ENCODE measurements at places on chromosomes 12 and 14. TPM values are rescaled to one million over a fixed set of nuclear protein-coding genes. Genes with fewer than 3 reads are reported as not detected.

DNA sequence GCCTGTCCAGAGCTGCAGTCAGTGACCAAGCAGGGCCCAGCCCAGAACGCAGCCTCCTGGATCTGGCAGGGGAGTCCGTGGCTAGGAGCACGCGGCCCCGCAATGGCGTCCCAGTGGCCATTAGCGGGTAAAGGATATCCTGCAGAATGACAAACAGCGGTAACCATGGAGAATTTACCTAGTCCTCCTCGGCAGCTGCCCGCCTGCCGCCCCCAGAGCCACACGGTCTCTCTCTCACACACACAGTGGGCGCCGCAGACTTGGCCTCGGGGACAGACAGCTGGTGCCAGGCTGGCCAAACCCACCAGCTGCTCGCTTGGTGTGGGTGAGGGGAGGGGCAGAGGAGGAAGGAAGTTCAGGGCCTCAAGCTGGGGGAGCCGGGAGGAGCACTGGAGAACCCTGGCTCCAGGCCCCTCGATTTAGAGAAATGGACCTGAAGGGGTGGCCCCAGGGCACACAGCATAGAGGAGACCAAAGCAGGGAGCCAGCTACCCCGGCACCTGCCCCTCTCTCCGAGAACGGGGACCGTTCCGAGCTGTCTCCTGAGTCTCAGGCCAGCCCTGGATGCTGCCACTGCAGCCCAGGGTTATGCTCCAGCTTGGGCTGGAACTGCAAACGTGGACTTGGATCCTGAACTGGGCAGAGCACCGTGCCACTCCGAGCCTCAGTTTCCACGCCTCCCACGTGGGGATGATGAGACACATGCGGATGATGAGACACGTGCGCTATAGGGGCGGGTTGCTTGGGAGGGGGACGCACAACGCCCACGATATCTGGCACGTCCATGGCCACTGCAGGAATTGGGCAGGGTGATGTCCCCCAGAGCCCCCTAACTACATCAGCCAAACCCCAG is 3.4 kb downstream of the CDK2AP1 start:
- H3K4me3 ChIP-seq: no peak overlapping the region
- DNase-seq: no peak
- no peaks in the 10 kb centered on the region for H3K27me3 ChIP-seq
- peak overlapping the region; percentile 92 for H3K27ac ChIP-seq

DNA sequence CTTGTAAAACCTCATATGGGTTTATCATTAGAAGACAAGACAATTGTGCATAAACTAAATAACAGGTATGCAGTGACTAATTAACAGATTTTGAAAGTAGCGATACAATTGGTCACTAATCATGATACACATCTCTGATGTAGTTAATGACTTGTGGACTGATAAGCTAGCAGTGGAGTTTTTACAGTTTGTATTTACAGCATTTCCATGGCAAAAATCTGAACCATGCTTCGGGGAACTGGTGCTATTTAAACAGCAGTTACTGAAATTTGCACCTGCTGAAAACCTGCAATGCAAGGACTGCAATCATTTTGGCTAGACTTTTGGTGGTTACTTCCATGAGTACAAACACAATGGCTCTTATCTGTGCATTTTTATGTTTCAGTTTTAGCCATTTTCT is 471.2 kb downstream of the RERGL start:
- no peaks in the 10 kb centered on the region for H3K4me1 ChIP-seq
- no peaks in the 10 kb centered on the region for H3K27me3 ChIP-seq
- no peak overlapping the region for H3K4me3 ChIP-seq
- DNase-seq: no peak
- no peak overlapping the region for H3K27ac ChIP-seq
- no peaks in the 10 kb centered on the region for H3K36me3 ChIP-seq

GRCh38 chr14:58699681-58700205 is 62.0 kb downstream of the DACT1 start:
- no peak for DNase-seq
- H3K36me3 ChIP-seq: no peaks in the 10 kb centered on the region
- no peaks in the 10 kb centered on the region for H3K4me1 ChIP-seq
- H3K27me3 ChIP-seq: no peaks in the 10 kb centered on the region
- no peak overlapping the region for H3K4me3 ChIP-seq

GRCh38 chr12:32804301-32804700 is 48.6 kb upstream of the YARS2 start:
- no peak for DNase-seq
- H3K27ac ChIP-seq: no peak overlapping the region
- H3K4me3 ChIP-seq: no peak overlapping the region
- H3K36me3 ChIP-seq: no peaks in the 10 kb centered on the region
- H3K4me1 ChIP-seq: no peaks in the 10 kb centered on the region

DNA sequence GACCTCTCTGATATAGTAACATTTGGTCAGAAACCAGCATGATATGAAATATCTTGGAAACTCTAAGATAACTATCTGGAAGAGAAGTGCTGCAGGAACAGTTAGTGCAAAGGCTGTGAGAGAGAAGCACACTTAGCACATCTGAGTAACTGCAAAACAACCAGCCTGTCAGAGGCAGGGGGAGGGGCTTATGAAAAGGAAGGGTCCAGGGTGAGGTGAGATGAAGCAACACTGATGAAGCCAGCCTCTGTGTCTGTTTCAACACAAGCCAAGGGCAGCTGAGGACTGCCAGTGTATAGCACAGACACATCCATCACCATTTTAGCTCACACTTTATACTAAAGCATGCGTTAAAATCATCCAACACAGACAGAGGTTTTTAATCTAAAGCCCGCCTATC is 37.4 kb upstream of the OVCH1 start:
- no peaks in the 10 kb centered on the region for H3K36me3 ChIP-seq
- no peak overlapping the region for H3K4me3 ChIP-seq
- H3K27ac ChIP-seq: no peak overlapping the region

- no peak overlapping the region for H3K4me3 ChIP-seq
- H3K36me3 ChIP-seq: no peaks in the 10 kb centered on the region
- H3K4me1 ChIP-seq: no peaks in the 10 kb centered on the region
- H3K27me3 ChIP-seq: no peaks in the 10 kb centered on the region
- H3K27ac ChIP-seq: no peak overlapping the region
- no peak for DNase-seq
These were observed 155.8 kb downstream of the NTF3 start for GRCh38 chr12:5587711-5588121.

GRCh38 chr12:91353266-91353665 is 170.6 kb upstream of the DCN start:
- no peak for DNase-seq
- H3K4me1 ChIP-seq: no peaks in the 10 kb centered on the region
- H3K36me3 ChIP-seq: no peaks in the 10 kb centered on the region

GRCh38 chr12:92558806-92559205 is 144.0 kb upstream of the PLEKHG7 start:
- no peaks in the 10 kb centered on the region for H3K36me3 ChIP-seq
- no peak overlapping the region for H3K4me3 ChIP-seq
- H3K27ac ChIP-seq: no peak overlapping the region
- no peak for DNase-seq

DNA sequence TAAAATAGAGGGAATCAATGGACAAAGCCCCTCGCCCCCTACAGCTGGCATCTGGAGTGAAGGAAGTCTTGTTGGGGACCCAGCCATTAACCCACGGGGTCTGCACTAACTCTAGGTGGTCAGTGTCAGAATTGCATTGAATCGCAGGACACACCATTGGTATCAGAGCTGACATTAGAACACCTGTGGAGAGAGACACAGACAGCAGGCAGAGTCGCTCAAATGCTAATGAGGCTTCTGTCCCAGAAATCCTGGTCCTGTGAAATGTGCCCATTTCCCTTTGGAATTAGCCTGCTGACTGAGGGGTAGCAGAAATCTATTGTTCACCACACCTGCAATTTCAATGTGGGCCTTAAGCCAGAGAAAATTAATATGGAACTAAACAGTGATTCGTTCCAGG is 33.0 kb downstream of the TMEM132D start:
- no peak for DNase-seq
- H3K4me3 ChIP-seq: no peak overlapping the region
- no peaks in the 10 kb centered on the region for H3K27me3 ChIP-seq
- no peak overlapping the region for H3K27ac ChIP-seq

GRCh38 chr12:116708826-116709756 is 28.8 kb downstream of the SPRING1 start:
- H3K27ac ChIP-seq: no peak overlapping the region
- H3K4me1 ChIP-seq: no peaks in the 10 kb centered on the region
- H3K4me3 ChIP-seq: no peak overlapping the region
- H3K36me3 ChIP-seq: no peaks in the 10 kb centered on the region
- no peaks in the 10 kb centered on the region for H3K27me3 ChIP-seq
- peak; percentile 41 for DNase-seq

- no peaks in the 10 kb centered on the region for H3K36me3 ChIP-seq
- H3K27me3 ChIP-seq: no peaks in the 10 kb centered on the region
- H3K27ac ChIP-seq: no peak overlapping the region
These were observed 69.9 kb upstream of the SLC38A4 start for GRCh38 chr12:46895726-46896125.

GRCh38 chr12:18284386-18284785 is 23.1 kb downstream of the PIK3C2G start:
- no peaks in the 10 kb centered on the region for H3K36me3 ChIP-seq
- H3K27ac ChIP-seq: peak overlapping the region; percentile 71
- H3K4me1 ChIP-seq: no peaks in the 10 kb centered on the region
- H3K4me3 ChIP-seq: no peak overlapping the region
- H3K27me3 ChIP-seq: no peaks in the 10 kb centered on the region
- DNase-seq: no peak

GRCh38 chr14:76997257-76997970 is 31.1 kb downstream of the IRF2BPL start:
- no peak for DNase-seq
- no peaks in the 10 kb centered on the region for H3K4me1 ChIP-seq
- H3K27ac ChIP-seq: no peak overlapping the region
- H3K27me3 ChIP-seq: no peaks in the 10 kb centered on the region
- no peak overlapping the region for H3K4me3 ChIP-seq

- no peaks in the 10 kb centered on the region for H3K4me1 ChIP-seq
- DNase-seq: no peak
- H3K4me3 ChIP-seq: no peak overlapping the region
- H3K36me3 ChIP-seq: no peaks in the 10 kb centered on the region
- H3K27me3 ChIP-seq: no peaks in the 10 kb centered on the region
These were observed 448.9 kb upstream of the FAR2 start for GRCh38 chr12:28700161-28700560.

- DNase-seq: no peak
- H3K4me1 ChIP-seq: no peaks in the 10 kb centered on the region
- no peak overlapping the region for H3K4me3 ChIP-seq
- no peaks in the 10 kb centered on the region for H3K36me3 ChIP-seq
- H3K27ac ChIP-seq: no peak overlapping the region
These were observed 5.2 kb upstream of the VDR start for GRCh38 chr12:47909839-47910465.

- no peak for DNase-seq
- H3K4me3 ChIP-seq: no peak overlapping the region
- H3K27ac ChIP-seq: no peak overlapping the region
- H3K36me3 ChIP-seq: no peaks in the 10 kb centered on the region
These were observed 135.0 kb upstream of the AEBP2 start for GRCh38 chr12:19304149-19304750.

GRCh38 chr14:73776194-73776537 is 62.0 kb upstream of the PNMA1 start:
- peak overlapping the region; percentile 38 for H3K27ac ChIP-seq
- peaks cover 12% of the 10 kb centered on the region for H3K4me1 ChIP-seq
- H3K27me3 ChIP-seq: no peaks in the 10 kb centered on the region
- no peak overlapping the region for H3K4me3 ChIP-seq
- DNase-seq: no peak

- H3K4me3 ChIP-seq: no peak overlapping the region
- no peaks in the 10 kb centered on the region for H3K27me3 ChIP-seq
- no peaks in the 10 kb centered on the region for H3K36me3 ChIP-seq
- H3K4me1 ChIP-seq: no peaks in the 10 kb centered on the region
- no peak overlapping the region for H3K27ac ChIP-seq
These were observed 33.8 kb downstream of the GIT2 start for GRCh38 chr12:109962398-109962797.

- H3K4me3 ChIP-seq: peak within 1 kb of the TSS; percentile 7
- no peaks in the 10 kb centered on the region for H3K27me3 ChIP-seq
- no peak for DNase-seq
- peaks cover 20% of the 10 kb centered on the region for H3K4me1 ChIP-seq
- H3K27ac ChIP-seq: no peak within 1 kb of the TSS
- H3K36me3 ChIP-seq: no peaks in the 10 kb centered on the region
These were observed at the start of gene ASCL1 for GRCh38 chr12:102957339-102958050. ASCL1 (plus strand) TSS chr12:102957674; CDS start chr12:102958245, 571 bp downstream.

DNA sequence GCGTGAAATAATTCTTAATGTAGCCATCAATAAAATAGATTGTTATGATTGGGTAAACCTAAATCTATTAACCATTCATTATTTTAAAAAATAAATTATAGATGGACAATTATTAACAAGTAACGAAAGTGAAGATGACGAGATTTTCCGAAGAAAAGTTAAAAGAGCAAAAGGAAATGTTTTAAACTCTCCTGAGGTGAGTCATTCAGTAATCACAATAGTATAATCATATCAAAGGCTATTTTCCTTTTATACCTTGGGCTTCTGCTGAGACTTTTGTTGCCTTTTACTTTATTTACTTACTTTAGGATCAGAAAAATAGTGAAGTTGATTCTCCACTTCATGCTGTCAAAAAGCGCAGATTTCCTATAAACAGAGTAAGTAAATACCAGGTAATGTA is 45.6 kb downstream of the FANCM start:
- H3K27me3 ChIP-seq: no peaks in the 10 kb centered on the region
- no peaks in the 10 kb centered on the region for H3K4me1 ChIP-seq
- DNase-seq: no peak
- H3K36me3 ChIP-seq: no peaks in the 10 kb centered on the region

DNA sequence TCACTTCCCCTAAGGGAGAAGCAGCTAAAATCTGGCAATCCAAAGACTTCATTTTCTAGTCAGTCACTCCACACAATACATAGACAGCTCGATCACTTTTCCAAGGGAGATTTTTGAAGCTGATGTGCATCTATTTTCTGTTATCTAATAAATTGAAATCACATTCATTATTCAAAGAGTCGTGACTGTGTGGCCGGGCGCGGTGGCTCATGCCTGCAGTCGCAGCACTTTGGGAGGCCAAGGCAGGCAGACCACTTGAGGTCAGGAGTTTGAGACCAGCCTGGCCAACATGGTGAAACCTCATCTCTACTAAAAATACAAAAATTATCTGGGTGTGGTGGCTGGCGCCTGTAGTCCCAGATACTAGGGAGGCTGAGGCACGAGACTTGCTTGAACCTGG is 27.1 kb upstream of the PTGR2 start:
- no peak overlapping the region for H3K4me3 ChIP-seq
- no peaks in the 10 kb centered on the region for H3K4me1 ChIP-seq
- no peaks in the 10 kb centered on the region for H3K27me3 ChIP-seq
- no peak overlapping the region for H3K27ac ChIP-seq
- no peak for DNase-seq

DNA sequence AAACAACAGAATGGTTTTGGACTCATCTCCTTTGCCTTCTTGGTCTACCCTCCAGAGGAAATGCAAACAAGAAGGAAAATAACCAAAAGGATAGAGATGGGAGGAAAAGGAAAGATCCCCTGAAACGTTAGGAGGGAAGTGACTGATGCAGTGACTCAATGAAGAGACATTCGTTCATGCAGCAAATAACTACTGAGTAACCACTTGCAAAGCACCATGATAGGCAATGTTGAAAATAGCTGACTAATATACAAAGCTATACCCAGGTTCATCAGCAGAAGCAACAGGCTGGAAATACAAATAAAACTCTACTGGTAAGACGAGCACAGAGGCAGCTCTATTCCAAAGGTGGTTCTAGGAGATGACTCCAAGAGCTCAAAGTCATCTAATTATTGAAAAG is 41.8 kb downstream of the R3HDM2 start:
- no peak overlapping the region for H3K27ac ChIP-seq
- H3K4me3 ChIP-seq: no peak overlapping the region
- H3K4me1 ChIP-seq: no peaks in the 10 kb centered on the region
- H3K36me3 ChIP-seq: no peaks in the 10 kb centered on the region

Gene C14orf119
- 41.6 TPM for total RNA-seq

Gene P2RX7
- 7.7 TPM for total RNA-seq

Gene KLRC4
- total RNA-seq: 0.85 TPM
